NCI-H460 (cell line): ENCODE measurements at places on chromosomes 1 and 21.
A peak's percentile ranks its signal among the peaks of the same experiment; 100 is the strongest.

- DNase-seq = no peak
Observed at GRCh38 chr1:15703562-15703961, 19.4 kb downstream of the PLEKHM2 start.

DNA sequence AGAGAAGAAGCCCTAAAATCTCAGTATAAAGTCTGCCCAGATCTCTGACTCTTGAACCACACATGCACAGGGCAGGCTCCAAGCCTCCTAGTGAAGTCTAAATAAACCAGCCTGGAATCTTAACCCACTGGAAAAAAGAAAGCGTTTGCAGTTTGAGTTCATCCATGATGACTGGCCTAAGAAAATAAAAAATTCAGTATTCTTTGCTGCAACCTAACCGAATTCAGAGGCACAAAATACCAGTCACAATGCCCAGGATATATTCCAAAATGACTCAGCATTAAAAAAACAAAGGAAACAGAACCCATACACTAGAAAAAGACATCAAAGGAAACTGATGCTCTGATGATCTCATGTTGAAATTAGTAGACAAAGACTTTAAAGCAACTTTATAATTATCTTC is 269.2 kb downstream of the SDCCAG8 start:
- DNase-seq = no peak

GRCh38 chr1:31031330-31032143 is 34.0 kb downstream of the PUM1 start:
- no peak for DNase-seq

DNA sequence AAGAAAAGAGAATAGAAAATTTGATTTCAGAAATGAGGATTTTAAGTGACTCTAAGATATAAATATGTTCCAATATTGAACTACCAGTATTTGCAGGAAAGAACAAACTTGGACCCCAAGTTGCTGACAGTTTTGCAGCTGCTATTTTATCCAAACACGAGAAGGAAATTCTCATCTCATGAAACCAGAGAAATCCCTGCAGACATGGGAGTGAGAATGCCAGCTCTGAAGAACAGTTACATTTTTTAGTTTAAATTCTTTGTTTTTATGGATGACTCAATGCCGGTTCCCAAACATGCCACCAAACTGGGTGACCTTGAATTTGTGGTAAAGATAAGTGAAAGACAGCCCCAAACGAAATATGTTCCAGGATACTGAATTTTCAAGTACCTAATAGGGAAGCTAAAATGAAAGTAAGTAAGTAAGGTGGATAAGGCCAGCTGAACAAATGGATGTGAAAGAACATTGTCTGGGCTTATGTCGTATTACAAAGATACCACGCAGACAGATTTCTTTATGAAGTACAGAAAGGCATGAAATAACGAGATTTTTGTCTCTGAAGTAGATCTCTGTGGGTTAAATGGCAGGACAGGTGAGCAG is 19.9 kb downstream of the TLR5 start:
- DNase-seq = no peak

DNA sequence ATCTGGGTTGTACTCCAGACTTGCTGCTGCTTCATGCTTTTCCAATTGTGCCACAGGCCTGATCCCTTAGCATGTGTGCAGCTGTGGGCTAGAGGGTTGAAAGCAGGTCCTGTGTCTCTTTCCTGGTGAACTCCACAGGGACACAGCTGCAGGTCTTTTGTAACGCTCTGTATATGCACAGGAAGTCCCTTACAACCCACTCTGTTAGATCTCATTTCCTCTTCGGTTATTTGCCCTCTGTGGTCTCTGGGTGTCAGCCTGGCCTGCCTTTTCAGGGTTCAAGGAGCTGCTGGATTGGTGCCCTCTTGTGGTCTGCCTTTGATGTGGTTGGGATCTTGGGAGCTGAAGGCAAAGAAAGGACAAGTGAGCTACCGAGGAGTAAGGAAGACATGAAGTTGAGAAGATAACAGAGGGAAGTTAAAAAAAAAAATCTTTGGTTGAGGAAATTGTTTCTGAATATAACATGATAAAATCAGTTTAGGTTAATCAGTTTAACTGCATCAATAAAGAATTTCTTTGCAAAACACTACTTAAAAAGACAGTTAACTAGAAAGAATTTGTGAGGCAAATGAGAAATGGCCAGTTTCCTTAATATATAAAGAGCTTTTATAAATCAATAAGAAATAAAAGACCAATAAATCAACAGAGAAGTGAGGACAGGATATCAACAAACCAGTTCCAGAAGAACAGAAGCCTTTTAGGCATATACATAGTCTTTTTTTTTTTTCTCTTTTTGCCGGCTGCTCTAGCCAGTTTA is 44.1 kb downstream of the UCK2 start:
- DNase-seq = no peak

GRCh38 chr1:25727635-25728286 is 72.2 kb upstream of the SELENON start:
- no peak for DNase-seq

GRCh38 chr1:229058111-229058561 is 212.8 kb upstream of the RAB4A start:
- no peak for DNase-seq

- DNase-seq = no peak
Observed at GRCh38 chr1:85681087-85681486, 27.1 kb downstream of the ZNHIT6 start.

GRCh38 chr1:174800876-174801275 is 198.9 kb upstream of the CACYBP start:
- DNase-seq = no peak

- DNase-seq = no peak
Observed at GRCh38 chr1:50369830-50370229, 53.4 kb downstream of the DMRTA2 start.

GRCh38 chr1:176691251-176692228 is 228.6 kb downstream of the PAPPA2 start:
- DNase-seq = peak; percentile 61

- DNase-seq = no peak
Observed at GRCh38 chr1:226029093-226029496, 30.0 kb upstream of the SDE2 start.

- DNase-seq = no peak
Observed at GRCh38 chr1:92476071-92476631, 10.6 kb downstream of the GFI1 start.

DNA sequence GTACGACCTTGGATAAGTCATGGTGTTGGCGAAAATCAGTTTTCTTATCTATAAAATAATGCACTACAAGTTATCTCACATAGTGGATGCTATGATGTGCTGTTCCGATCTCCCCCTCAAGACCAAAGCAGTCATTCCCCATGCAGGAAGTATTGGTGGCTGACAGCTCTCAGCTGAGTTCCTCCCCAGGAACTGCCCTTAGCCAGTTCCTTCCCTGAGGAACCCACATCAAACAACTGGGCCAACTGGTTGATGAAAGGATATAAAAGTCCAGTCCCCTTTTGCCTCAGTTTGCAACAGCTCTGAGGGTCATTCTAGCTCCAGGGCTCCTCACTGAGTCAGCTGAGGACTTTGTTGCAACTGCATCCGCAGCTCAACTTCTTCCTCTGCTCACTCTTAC is 16.1 kb upstream of the SLAMF1 start:
- DNase-seq = no peak

DNA sequence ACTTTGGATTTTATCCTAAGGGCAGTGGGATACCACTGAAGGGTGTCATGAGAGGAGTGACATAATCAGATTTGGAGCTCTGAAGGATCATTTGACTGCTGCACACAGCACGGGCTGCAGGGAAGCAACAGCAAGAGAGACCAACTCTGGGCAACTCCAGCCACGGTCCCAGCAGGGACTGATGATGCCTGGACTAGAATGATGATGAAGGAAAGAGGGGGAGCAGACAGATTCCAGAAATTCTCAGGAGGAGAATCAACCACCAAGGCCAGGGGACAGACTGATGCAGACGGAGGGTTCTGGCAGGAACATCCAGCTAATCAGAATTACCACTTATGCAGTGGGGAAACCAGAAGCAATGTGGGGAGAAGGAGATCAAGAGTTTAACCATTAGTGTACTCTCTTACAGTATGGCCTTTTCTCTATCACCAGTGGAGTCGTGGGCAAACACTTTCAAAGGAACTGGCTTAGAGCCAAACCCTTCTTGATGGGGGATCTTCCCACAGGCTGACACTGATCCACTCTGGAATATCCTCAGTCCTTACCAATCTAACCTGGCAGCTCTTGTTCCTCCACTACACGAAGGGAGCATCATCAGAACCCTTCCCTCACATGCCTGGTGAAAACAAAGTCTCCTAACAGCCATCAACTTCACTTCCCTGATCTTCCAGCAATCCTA is 3.3 kb downstream of the URB1 start:
- no peak for DNase-seq

- DNase-seq = no peak
Observed at GRCh38 chr1:166511761-166512160, 327.5 kb upstream of the POGK start.

- DNase-seq = no peak
Observed at GRCh38 chr1:60386249-60386648, 312.7 kb upstream of the C1orf87 start.

- DNase-seq = no peak
Observed at GRCh38 chr1:5329068-5329739, 663.0 kb downstream of the NPHP4 start.

DNA sequence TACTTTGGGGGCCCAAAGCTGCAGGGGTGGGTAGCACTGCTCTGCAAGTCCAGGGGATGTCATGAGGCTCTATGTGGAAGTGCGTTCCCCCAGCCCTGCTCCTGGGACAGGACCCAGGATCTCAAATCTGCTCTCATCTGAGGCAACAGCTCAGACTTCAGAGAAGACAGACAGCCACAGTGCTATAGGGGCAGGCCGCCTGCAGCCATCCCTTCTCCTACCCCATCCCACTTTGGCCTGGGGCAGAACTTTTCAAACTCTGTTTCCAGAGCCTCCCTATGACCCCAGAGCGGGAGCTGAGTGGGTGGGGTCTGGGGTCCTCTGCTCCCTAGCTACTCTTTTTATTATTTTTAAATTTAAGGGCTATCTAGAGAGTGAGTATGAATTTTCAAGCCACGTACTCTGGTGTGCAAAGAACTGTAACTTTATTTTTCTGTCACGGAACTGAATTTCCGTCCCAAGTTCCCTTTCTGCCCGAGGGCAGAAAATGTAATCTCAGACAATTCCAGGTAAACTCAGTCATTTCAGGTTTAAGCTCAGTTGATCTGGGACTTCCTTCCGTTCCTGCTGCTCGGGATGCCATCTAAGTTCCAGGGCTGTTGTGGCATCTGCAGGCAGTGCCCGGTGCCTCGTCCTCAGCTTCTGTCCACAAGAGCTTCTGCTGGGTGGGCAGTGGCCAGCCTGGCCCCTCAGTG is 98.3 kb downstream of the ACTL8 start:
- DNase-seq = no peak

- no peak for DNase-seq
Observed at GRCh38 chr1:47659146-47659545, 221.3 kb downstream of the FOXD2 start.

DNA sequence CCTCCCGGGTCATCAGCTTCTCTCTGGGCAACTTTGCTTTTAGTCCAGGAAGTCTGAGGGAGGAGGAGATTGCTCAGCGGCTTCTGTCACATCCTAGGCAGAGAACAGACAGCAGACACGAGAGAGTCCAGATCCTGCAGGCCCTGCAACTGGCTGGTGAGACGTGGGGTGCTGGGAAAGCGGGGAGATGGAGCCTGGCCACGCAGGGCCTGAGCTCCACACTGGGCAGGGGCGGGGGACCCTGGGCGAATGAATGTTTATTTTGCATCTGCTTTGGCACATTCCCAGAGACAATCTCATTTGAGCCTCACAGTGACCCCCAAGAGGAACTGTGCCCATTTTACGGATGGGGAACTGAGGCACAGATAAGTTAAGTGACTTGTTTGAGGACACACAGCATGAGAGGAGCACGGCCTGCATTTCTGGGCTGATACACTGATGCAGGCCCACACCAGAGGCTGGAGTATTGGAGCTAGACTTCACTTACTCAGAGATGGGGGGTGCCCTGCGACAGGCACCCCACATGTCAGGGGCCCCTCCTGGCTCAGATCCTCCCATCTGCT is 9.6 kb downstream of the C1orf167 start:
- no peak for DNase-seq

DNA sequence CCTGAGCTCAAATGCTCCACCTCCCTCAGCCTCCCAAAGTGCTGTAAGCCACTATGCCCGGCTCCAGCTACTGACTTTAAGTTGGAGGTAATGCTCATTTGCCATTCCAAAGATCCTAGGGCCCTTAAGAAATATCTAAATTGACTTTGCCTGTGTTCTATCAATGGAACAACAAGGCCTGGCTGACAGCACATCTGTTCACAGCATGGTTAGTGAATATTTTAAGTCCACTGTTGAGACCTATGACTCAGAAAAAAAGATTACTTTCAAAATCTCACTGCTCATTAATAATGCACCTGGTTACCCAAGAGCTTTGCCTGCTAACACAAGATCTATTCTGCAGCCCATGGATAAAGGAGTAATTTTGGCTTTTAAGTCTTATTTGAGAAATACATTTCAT is 3.5 kb upstream of the SSX2IP start:
- DNase-seq = no peak

GRCh38 chr1:181259026-181259745 is 170.7 kb downstream of the IER5 start:
- DNase-seq = no peak

DNA sequence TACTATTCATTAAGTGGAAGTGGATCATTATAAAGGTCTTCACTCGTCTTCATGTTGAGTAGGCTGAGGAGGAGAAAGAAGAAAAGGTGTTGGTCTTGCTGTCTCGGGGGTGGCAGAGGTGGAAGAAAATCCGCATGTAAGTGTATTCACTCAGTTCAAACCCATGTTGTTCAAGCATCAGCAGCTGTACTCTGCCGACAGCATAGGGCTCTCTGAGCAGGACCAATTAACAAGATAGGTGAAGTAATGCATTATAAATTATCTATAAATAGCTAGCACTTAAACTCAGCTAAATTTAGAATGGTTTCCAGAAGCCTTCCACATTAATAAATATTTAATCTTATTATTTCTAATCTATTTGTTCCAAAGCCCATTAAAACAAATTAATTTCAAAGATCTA is 116.8 kb downstream of the RGS2 start:
- no peak for DNase-seq

- no peak for DNase-seq
Observed at GRCh38 chr1:33211972-33212371, 30.1 kb upstream of the TRIM62 start.

DNA sequence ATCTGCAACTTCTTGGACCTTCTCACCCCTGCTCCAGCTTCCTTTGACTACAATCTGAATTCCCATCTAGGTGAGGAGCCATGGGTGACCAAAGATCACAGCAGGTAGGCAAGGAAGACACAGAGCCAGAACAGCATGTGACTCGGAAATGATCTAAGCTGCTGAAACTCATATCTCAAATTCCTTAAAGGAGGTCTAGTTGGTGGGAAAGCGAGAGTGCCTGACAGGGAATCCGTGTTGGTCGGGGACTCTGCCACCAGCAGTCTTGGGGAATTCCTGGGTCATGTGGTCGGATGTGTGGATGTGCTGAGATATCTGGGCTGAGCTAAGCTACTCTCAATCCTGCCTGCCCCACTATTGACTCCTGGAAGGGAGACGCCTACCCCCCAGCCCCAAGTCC is 3.2 kb upstream of the NUAK2 start:
- no peak for DNase-seq

- DNase-seq = no peak
Observed at GRCh38 chr1:33031506-33031905, 5.2 kb downstream of the AK2 start.

GRCh38 chr1:17667641-17668040 is 87.5 kb upstream of the ACTL8 start:
- no peak for DNase-seq

GRCh38 chr1:160309185-160309557 is 24.2 kb upstream of the PEX19 start:
- no peak for DNase-seq
